Mesenteric fat pad (tissue), 1 donor: ENCODE measurements at places on chromosomes 16 and 17. TPM values are rescaled to one million over a fixed set of nuclear protein-coding genes. Genes with fewer than 3 reads are reported as not detected.
A peak's percentile ranks its signal among the peaks of the same experiment; 100 is the strongest.

DNA sequence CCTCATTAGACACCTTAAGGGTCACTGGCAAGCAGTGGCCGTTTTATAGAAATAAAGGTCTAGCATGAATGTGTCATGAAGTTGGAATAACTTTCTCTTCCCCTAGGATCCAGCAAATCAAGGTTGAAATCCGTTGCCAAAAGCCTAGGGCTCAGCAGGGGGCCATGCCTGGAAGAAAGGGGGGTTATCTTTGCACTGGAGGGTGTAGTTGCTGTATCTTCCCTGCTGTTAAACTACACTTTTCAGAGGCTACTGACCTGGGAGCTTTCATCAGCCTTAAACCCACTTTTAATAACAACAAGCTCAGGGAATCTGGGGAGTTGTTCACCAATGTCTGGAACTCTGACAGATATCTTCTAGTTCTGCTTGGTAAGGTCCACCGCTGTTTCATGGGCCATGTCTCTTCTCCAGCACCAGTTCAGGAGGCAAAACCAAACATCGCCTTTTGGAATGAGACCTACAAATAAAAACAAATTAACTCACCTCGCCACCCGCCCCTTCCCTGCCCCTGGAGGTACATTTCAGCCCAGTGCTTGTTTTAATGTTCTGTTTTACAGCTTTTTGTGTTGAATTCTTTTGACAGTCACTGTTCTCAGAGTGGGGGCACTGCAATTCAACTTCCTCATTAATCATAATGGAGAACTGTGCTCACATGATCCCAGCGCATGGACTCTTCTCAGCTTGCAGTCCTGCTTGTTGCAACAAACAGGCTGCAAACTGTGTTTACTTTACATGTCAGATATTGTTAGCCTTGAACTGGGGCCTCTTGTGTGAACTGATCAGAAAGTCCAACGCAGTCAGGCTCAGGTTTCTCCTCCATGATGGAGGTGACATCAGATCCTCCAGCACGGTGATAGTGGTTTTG, 508.7 kb downstream of the KCNJ2 start:
- no peak for DNase-seq

Gene ZFP3
- 4.2 TPM for total RNA-seq

DNA sequence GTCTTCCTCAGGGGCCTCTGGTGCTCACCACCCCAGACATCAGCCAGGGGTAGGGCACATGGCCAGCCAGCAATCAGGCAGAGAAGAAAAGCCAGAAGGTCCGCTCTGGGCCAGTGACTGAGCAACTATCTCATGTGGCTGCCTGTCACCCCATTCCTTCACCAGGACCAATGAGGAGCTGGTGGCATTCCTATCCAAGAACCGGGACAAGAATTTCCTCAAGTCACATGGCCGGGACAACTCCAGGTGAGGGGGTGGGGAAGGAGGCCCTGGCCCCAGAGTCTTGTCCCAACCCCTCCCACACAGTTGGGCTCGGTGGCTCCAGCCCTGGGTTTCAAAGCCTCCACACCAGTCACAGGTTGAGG, 9.4 kb downstream of the XYLT2 start:
- DNase-seq = peak; percentile 78

- no peak for DNase-seq
Measured at GRCh38 chr16:80176114-80176513, 364.7 kb upstream of the DYNLRB2 start.

Gene POLDIP2
- 79.3 TPM for total RNA-seq

DNA sequence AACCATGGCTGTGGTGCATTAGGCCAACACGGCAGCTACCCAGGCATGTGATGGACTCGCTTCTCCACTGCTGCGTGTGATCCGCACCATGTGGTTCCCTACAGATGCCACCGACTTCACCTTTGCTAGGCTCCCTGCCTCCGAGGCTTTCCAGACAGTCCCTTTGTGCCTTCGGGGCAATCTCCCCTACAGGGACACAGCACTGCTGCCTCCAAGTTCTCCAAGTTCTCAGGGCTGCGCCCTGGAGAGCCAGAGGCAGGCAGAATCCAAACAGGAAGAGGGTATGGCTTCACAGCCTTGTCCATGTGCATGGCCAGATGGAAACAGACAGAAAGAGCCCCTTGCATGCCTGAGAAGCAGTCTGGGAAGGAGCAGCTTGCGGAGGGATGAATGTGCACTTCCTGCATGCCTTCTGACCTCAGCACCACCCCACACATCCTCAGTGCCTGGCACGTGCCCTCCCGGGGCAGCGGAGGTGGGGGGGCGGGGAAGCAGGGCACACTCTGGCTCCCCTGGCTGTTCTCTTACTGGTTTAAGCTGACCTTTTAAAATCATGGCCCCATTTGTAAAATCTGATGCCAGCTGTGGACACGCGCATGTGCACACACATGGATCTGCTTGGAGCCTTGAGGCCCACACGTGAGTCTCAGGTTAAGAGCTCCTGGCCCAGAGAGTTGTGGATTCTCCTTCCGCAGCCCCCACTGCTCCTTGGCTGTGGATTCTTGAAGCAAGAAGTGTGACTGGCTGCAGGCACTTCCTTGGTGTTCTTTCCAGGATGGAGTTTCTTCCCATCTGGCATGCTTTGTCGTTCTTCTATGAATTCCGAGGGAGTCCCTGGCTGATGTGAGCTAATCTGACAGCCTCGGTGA, 55.3 kb upstream of the MTSS2 start:
- DNase-seq = no peak

Gene C16orf96
- 0.10 TPM for total RNA-seq
